ENCODE measurements at places on chromosomes 16 and 17. TPM values are rescaled to one million over a fixed set of nuclear protein-coding genes. Genes with fewer than 3 reads are reported as not detected.

Gene NPIPA3
- not detected for total RNA-seq

GRCh38 chr16:85149776-85150175, 37.5 kb upstream of the CIBAR2 start:
- H3K4me1 ChIP-seq = peaks cover 24% of the 10 kb centered on the region
- no peaks in the 10 kb centered on the region for H3K36me3 ChIP-seq
- H3K4me3 ChIP-seq = no peak overlapping the region
- H3K27me3 ChIP-seq = no peaks in the 10 kb centered on the region

- DNase-seq = no peak
- no peak overlapping the region for H3K27ac ChIP-seq
- no peaks in the 10 kb centered on the region for H3K4me1 ChIP-seq
Observed at GRCh38 chr16:19488213-19488640, 33.7 kb downstream of the GDE1 start.

- no peaks in the 10 kb centered on the region for H3K36me3 ChIP-seq
- no peak for DNase-seq
- peaks cover 32% of the 10 kb centered on the region for H3K4me1 ChIP-seq
- no peaks in the 10 kb centered on the region for H3K27me3 ChIP-seq
Observed at GRCh38 chr16:85753559-85753958, 2.7 kb upstream of the C16orf74 start.

DNA sequence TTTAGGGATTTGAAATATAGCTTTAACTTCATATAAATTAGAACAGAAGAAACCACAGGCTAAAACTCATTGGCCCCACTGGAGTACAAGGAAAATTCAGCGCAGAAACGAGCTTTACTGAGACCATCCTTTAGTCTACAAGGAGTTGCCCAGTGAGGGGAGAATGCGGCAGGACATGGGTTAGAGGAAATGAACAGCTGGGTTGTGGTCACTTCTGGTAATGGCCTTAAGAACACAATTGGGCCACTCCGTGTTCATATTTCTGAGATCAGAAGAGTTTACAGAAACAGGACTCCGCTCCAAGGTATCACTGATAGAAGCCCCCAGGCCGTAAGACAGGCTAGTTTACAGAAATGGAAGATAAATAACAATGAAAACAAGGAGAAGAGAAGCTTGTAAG, 188.3 kb downstream of the ZFHX3 start:
- no peak overlapping the region for H3K4me3 ChIP-seq
- no peak for DNase-seq
- H3K27me3 ChIP-seq = no peaks in the 10 kb centered on the region
- no peak overlapping the region for H3K27ac ChIP-seq
- H3K4me1 ChIP-seq = peaks cover 7% of the 10 kb centered on the region
- no peaks in the 10 kb centered on the region for H3K36me3 ChIP-seq

DNA sequence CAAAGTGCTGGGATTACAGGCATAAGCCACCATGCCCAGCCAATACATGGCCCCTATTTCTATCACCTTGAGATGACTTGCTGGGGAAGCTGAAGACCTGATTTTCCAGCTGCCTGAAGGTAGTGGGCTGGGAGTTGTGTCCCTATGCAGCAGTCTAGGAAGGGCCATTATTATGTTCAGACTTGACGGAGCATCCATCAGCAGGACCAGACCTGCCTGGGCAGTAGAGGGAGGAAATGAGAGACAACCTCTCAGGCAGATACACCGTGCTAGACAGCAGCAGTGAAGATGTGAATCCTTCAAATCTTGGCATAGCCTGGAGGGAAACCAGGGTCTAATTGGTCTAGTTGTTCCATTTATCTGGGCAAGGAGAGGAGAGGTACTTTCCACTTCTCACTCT, 35.6 kb upstream of the PHOSPHO1 start:
- H3K4me3 ChIP-seq = no peak overlapping the region
- no peaks in the 10 kb centered on the region for H3K36me3 ChIP-seq
- no peaks in the 10 kb centered on the region for H3K4me1 ChIP-seq

Measured in IMR-90 (cell line).